AG10803 (cell line): ENCODE measurements at places on chromosomes 2 and 18.

DNA sequence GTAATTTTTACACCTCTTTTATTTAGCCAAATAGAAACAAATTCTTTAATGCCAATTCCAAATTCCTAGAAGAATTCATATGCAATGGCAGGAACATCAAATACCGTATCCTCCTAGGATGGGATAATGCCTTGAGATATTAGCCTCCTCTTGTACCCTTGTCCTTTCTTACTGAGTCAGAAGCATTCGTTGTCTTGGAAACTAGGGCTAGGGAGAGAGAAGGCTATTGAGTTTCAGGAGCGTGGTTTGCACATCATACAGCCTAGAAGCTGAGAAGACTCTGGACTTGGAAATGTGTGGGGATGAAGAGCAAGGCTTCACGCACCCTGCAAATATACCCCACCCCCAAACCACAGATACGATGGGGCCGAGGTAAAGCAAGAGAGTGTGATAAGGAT, 300.7 kb downstream of the SP3 start:
- DNase-seq: no peak

GRCh38 chr2:238096311-238097011, 3.7 kb upstream of the ESPNL start:
- no peak for DNase-seq

DNA sequence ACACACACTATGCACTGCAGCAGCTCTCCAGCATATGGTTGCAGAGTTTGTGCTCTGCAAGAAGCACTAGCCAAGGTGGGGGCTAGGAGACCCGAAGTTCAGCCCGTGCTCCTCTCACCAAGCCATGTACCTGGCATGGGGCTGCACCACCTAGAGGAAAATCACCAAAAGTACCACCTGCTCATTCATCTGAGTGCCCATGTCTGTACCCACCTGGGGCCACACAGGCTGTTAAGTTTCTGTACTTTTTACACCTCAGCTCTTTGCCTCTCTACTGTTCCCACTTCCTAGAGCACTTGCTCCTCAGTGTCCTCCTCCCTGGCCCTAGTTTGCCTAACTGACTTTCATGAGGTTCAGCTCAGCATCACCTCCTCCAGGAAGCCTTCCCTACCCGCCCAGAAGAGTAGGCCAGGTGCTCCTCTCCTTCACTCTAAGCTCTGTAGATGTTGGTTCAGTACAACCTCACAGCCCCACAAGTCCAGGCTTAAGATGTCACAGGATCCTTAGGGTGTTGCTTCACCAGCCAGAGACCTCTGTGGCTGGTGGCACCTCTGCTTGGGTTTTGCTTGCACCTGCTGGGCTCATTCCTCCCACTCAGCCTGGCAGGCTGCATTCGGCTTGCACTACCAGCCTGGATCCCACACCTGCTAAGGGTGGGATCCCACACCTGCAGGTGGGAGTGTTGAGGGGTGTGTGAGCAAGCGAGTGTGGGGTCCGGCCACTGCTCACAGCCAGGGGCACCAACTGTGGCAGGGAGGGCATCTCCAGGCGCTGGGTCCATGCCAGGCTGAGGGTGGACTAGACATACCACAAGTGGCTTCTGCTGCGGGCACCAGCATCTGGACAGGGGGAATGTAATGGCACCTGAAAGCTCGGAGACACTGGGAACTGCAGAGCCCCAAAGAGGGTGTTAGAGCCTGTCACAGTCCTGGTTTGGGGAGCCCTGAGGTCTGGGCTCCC, 10.2 kb upstream of the TFCP2L1 start:
- no peak for DNase-seq

GRCh38 chr2:46885376-46885775, 30.2 kb downstream of the MCFD2 start:
- peak; percentile 59 for DNase-seq

DNA sequence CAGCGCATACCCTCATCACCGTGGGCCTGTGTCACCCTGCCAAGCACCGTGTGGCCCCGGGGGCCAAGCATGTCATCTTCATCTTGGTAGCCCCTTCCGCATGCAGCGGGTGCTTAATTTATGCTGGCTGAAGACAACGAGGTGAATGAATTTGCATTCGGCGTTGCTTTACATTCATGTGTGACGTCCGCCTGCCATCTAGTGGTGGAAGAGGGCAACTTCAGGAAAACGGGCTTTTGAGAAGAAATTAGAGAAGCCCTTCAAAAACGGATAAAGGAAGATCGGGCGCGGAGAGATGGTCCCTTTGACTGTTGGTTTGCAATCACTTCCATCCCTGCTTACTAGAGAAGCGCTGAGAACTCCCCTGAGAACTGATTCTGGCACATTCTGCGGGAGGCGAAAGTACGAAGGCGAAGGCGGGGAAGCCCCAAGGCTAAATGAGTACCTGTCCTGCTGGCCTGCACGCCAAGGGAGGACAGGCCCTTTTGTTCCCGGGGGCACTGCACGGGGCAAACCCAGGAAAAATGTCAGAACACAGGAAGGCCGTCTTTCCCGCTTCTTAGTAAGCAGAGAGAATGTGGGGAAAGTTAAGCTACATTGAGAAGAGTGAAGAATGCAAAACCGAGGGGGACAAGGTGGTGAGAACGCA, 145.9 kb downstream of the ZNF516 start:
- peak; percentile 61 for DNase-seq

- DNase-seq: no peak
Measured at GRCh38 chr18:993560-993959, 88.9 kb downstream of the ADCYAP1 start.

DNA sequence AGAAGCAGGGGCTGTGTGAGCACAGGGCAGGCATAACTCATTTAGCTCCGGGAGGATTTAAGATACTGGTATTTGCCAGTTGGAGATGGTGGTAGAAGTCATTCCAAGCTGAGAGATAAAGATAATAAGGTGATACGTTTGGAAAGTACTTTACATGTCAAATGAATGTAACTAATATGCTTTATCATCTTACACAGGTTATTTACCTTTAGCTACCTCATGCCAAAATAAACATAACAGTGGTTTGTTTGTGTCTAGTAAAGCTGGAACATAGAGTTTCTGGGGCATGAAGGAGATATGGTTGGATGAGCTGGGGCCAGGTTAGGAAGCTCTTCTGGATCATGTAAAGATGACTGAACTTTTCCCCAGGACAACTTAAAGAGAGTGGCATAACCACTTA, 126.9 kb upstream of the PIK3C3 start:
- DNase-seq: no peak

DNA sequence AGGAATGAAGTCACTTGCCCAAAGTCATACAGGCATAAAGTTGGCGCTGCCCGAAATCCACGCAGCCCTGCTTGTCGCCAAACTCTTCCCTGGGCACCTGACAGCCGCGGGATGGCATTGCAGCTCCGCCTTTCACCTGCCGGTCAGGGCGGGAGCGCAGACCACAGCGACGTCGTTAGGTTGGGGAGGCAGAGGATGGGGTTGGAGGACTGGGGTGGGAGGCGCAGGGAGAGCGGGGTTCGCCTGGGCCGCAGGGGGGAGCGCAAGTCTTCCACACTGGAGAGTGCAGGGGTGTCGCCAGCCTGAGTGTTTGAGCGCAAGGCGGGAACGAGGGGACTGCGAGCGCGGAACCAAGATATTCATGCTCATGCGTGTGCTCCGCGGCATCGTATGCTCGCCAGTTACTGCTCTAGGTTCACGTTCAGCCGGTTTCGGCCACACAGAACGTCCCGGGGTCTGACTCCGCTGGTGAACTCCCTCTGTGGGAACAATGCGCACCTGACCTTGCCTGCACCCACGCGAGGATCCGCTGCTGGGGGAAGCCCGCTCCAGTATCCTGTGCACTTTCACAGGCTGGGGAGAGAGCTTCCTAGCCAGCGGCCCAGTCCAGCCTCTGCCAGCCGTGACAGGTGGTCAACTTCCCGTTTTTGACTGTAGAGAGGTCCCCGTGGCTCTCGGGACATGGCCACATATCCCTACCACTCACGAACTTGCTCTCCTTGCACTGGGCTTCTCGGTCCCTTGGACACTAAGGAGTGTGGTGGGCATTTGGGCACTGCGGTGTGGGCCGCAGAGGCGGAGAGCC, 767 bp upstream of the NPPC start:
- DNase-seq: no peak

- DNase-seq: no peak
Measured at GRCh38 chr2:99879481-99879880, 262.9 kb downstream of the AFF3 start.

DNA sequence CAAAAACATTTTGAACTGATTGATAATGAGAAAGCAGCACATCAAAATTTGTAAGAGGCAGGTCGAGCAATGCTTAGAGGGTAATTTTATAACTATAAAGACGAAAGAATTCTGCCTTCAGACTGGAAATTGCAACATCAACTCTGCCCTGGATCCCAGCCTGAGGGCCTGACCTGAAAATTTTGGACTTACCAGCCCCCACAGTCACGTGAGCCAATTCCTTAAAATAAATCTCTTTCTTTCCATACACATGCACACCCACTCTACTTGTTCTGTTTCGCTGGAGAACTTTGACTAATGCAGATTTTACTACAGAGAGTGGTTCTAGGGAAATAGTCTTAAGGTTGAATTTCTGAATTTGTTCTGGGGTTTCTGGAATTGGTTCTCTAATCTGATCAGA, 14.6 kb upstream of the ACOXL start:
- DNase-seq: no peak

GRCh38 chr2:156601855-156602551, 165.8 kb downstream of the GPD2 start:
- no peak for DNase-seq

DNA sequence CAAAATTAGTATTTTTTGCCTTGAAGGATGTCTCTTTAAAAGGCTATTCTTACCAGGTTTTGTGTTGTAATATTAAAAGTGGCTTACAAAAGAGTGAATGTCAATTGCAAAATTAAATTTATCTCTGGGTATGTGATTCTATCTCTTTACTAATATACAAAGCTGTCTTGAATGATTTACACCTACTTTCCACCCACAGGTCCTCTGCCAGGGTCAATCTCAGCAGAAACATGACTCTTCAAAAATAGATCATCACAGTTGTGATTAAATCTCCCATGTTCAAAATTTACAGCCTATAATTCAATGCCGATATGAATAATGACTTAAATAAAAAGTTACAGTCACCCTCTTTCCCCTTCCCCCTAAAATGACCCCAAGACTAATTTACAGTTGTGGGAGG, 78.8 kb downstream of the SLC8A1 start:
- DNase-seq: no peak

DNA sequence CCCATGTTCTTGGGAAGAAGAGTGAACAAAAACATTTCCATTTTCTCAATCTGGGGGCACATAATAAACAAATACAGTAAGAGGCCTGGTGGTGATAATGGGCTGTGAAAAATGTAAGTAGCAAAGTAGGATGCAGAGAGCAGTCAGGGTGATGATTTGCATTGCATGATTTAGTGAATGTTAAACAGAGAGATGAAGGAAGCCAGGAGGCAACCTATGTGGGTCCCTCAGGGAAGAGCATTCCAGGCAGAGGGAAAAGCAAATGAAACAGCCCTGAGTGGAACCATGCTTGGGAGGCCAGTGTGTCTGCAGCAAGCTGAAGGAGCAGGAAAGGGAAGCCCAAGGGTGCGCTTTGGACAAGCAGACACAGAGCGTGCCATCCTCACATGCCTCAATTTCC, 5.4 kb downstream of the VIT start:
- DNase-seq: no peak

GRCh38 chr2:74461187-74462053, 3.2 kb downstream of the WBP1 start:
- no peak for DNase-seq

DNA sequence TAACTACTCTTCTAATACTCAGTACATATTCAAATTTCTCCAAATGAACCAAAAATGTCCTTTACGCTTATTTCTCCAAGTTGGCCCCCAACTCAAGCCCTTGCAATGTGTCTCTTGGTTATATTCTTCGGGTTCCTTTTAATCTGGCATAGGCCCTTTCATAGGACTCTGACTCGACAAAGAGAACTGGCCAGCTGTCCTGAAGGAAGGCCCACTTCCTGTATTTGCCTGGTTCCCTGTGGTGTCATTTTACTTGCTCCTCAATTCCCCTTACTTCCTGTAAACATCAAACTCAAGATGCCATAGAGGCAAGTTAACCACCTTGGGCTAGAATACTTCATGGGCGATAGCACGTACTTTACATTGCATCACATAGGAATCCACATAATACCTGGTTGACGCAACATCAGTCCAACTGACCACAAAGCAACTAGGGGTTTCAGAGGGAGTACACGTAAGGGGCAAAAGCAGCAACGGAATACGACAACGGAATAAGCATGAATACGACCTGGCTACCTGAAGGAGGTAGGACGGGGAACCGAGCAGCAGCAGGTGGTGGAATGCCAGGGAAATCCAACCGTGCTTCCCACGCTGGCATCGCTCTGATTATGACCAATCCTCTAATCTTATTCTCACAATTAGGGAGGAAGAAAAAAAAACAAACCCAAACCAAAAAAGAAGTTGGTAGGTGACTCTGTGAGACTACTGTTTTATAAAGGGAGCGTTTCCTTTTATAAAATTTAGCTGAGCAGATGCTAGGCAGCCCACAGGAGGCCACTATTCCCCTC, 823 bp upstream of the GORASP2 start:
- DNase-seq: no peak

- DNase-seq: no peak
Measured at GRCh38 chr2:218679119-218679518, 7.2 kb downstream of the STK36 start.

- no peak for DNase-seq
Measured at GRCh38 chr18:35019933-35020332, 21.3 kb upstream of the MAPRE2 start.

DNA sequence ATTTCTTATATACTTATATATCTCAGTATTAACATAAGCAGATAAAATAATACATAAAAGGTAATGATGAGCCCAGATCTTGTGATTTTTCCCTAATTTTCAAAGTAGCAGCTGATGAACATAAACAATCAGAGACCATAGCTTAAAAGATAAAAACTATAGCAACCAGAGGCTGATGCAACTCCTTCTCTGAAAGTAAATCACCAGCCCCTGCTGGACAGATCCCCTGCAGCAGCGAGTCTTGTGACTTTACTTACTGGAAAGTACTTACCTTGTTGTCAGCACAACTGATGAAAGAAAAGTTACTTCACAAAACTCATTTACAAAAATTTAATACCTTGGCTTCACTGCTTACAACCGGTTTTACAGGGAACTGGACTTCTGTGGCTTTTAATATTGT, 67.3 kb downstream of the GORASP2 start:
- no peak for DNase-seq

GRCh38 chr2:33068261-33068660, 121.5 kb downstream of the LTBP1 start:
- peak; percentile 44 for DNase-seq

GRCh38 chr2:95121093-95121406, 558 bp downstream of the MRPS5 start:
- DNase-seq: no peak

DNA sequence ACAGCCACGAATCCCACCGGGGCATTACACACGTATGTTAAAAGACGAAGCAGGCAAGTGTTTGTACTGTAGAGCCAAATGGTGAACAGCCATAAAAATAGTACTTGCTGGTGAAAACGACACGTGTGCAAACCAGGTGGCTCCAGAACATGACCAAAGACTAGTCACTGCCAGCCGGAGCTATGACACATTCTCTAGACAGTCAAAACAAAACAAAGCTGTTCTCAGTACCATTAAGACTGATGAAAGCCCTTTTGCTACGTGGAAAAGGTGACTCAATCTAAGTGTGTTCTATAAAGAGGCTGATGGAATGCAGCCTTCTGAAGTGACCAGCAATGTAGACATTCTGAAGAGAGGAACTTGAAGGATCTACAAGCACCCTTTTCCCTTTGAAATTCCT, 367.7 kb upstream of the NETO1 start:
- DNase-seq: peak; percentile 83
